PC-9 (cell line): ENCODE measurements at places on chromosomes 1 and 21. TPM values are rescaled to one million over a fixed set of nuclear protein-coding genes. Genes with fewer than 3 reads are reported as not detected.

DNA sequence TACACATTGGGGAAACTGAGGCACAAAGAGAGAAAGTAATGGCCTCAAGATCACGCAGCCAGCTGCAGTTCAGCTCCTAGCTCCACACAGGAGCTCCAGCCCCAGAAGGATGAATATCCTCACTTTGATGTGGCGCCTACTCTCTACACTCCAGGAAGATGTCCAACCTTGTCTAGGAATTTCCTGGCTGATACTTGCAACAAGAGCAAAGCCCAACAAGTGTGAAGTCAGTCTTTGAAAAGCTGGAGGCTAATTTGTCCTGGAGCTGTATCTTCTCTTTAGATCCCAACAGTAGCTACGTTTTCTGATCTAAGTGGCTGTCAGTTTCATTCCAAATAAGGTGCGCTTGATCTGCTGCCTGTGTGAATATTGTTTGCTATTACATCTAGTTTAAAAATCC is 344.9 kb downstream of the PTPRU start:
- DNase-seq: no peak
- H3K4me1 ChIP-seq: no peaks in the 10 kb centered on the region
- H3K27me3 ChIP-seq: no peaks in the 10 kb centered on the region
- no peaks in the 10 kb centered on the region for H3K36me3 ChIP-seq

Gene SLAMF8
- not detected in 2 replicates for total RNA-seq

Gene SH2D1B
- total RNA-seq: not detected in 2 replicates

DNA sequence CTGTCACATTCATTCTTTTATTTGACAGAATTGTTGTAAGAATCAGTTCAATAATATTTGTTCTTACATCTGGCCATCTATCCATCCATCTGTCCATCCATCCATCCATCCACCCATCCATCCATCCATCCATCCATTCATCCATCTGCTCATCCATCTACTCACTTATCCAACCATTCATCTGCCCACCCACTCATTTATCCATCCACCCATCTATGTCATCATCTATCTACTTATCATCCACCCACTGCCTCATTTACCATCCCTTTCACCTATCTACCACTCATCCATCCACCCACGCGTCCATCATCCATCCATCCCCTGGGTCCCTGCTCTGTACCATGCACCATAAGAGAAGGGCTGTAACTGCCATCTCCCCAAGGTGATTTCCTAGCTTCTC is 134.1 kb downstream of the FOXD2 start:
- H3K4me1 ChIP-seq: peaks cover 18% of the 10 kb centered on the region
- H3K27ac ChIP-seq: no peak overlapping the region

Gene FCRL4
- total RNA-seq: not detected in 2 replicates

GRCh38 chr21:44965251-44966022 is 25.6 kb downstream of the SLX9 start:
- DNase-seq: no peak
- H3K4me1 ChIP-seq: peaks cover 4% of the 10 kb centered on the region; the same call in 1 of the 2 replicates
- no peaks in the 10 kb centered on the region; the same call in 1 of the 2 replicates for H3K36me3 ChIP-seq
- H3K27ac ChIP-seq: no peak overlapping the region

- no peaks in the 10 kb centered on the region for H3K27me3 ChIP-seq
- no peaks in the 10 kb centered on the region for H3K36me3 ChIP-seq
- H3K27ac ChIP-seq: no peak overlapping the region
- H3K4me3 ChIP-seq: no peak overlapping the region
- no peak for DNase-seq
Measured at GRCh38 chr1:160107512-160107911, 8.0 kb upstream of the ATP1A2 start.
